ENCODE measurements at places on chromosomes 4 and X. TPM values are rescaled to one million over a fixed set of nuclear protein-coding genes. Genes with fewer than 3 reads are reported as not detected.

The SPIN2A gene
- 1.4 TPM for total RNA-seq

The LRIT3 gene
- 0.65 TPM for total RNA-seq

The PNMA6A gene
- 0.55 TPM for total RNA-seq

The TRAPPC11 gene
- 49.4 TPM for total RNA-seq

The NR3C2 gene
- total RNA-seq = 31.6 TPM

The UBA1 gene
- total RNA-seq = 193 TPM

The NPY1R gene
- 4.5 TPM for total RNA-seq

The ATP2B3 gene
- total RNA-seq = not detected

The SLC38A5 gene
- total RNA-seq = 25.3 TPM

The BTK gene
- 7.9 TPM for total RNA-seq

The PKD2 gene
- total RNA-seq = 37.0 TPM

The UGT2A1 gene
- total RNA-seq = not detected

The FAM53A gene
- total RNA-seq = 2.5 TPM

The PI4K2B gene
- 12.5 TPM for total RNA-seq

The LRCH2 gene
- total RNA-seq = 7.4 TPM

The MAGED4B gene
- 8.3 TPM for total RNA-seq

The EREG gene
- total RNA-seq = 0.65 TPM

The RIPPLY1 gene
- not detected for total RNA-seq

The KIAA1210 gene
- 4.9 TPM for total RNA-seq

The PDLIM3 gene
- 127 TPM for total RNA-seq

The EVC gene
- total RNA-seq = 24.1 TPM

The TENM3 gene
- total RNA-seq = 0.96 TPM

The MAP7D2 gene
- 1.2 TPM for total RNA-seq

The RPS6KA6 gene
- 10.4 TPM for total RNA-seq

The HSFX3 gene
- total RNA-seq = not detected

The PF4V1 gene
- not detected for total RNA-seq

The PDGFC gene
- 13.8 TPM for total RNA-seq

The CRMP1 gene
- 1.3 TPM for total RNA-seq

The HSFX4 gene
- total RNA-seq = not detected

The SYN1 gene
- total RNA-seq = 1.4 TPM

The DTHD1 gene
- total RNA-seq = 1.1 TPM

The STEEP1 gene
- total RNA-seq = 27.9 TPM

The HTN3 gene
- not detected for total RNA-seq

The AFM gene
- not detected for total RNA-seq

The DNAAF6 gene
- not detected for total RNA-seq

The XK gene
- total RNA-seq = 4.9 TPM

The AREG gene
- total RNA-seq = 7.4 TPM

The SSX4B gene
- not detected for total RNA-seq

The CT45A3 gene
- not detected for total RNA-seq

The TBX22 gene
- total RNA-seq = 0.18 TPM

The GUCY1B1 gene
- 10.1 TPM for total RNA-seq

The UGT2B17 gene
- total RNA-seq = 0.23 TPM

The TRIM75 gene
- not detected for total RNA-seq

The GPR119 gene
- not detected for total RNA-seq

The GAGE12E gene
- not detected for total RNA-seq

The TCEANC gene
- total RNA-seq = 3.4 TPM

The PAPSS1 gene
- 44.7 TPM for total RNA-seq

The OPN1MW gene
- not detected for total RNA-seq

The HERC6 gene
- 10.1 TPM for total RNA-seq

The ARHGAP6 gene
- 29.6 TPM for total RNA-seq

The CENPVL1 gene
- not detected for total RNA-seq

The PRDM5 gene
- total RNA-seq = 26.3 TPM

The GJB1 gene
- 4.1 TPM for total RNA-seq

The SLC9B1 gene
- 1.8 TPM for total RNA-seq

Measured in ureter (tissue), 1 donor.